ENCODE measurements at places on chromosomes 5 and 9. TPM values are rescaled to one million over a fixed set of nuclear protein-coding genes. Genes with fewer than 3 reads are reported as not detected.

DNA sequence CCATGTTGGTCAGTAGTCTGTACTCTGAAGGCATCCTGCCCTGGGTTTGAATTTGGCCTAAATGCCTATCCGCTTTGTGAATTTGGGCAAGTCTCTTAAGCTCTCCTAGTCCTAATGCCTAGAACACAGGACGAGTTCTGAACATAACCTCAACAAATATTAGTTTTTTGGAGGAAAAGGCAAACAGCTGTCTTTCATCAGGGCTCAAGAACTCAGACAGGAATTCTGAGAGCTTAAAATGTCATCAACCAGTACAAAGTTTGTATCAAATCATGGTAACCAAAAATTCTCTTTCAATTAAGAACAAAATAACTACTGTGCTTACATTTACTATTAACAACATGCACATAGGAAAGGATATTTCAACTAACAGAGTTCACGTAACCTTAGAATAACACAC lies 182.5 kb upstream of the PPP1R2B start:
- DNase-seq = no peak

- no peak for DNase-seq
These were observed 424.3 kb upstream of the DMAC1 start for GRCh38 chr9:8223861-8224260.

DNA sequence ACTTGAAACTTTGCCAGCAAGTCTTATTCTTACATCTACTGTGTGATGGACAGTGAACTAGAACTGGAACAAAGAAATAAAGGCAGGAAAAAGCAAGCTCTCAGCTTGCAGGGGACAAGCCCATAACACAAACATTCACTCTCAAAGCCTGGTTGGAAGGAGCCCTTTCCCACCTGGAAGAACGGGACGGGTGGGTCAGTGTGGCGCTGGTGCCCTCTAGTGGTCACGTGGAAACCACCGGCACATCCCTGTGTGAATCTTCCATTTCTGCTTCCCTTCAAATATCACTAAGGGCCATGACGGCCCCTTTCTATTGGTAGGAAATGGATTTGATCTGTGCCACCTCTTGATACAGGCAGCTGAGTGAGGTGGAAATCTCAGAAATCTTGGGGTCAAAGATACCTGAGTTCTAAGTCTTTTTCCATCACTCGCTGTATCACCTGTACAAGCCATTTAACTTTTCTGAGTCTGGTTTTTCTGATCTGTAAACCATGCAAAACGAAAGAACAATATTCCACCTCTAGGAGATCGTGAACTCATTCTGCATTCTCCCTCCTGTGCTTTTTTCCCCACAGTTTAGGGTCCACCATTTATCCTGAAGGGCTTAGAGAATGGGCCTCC lies 211.6 kb downstream of the MSX2 start:
- DNase-seq = no peak

The TLE4 gene
- 33.3 TPM for total RNA-seq

The LCN1 gene
- not detected for total RNA-seq

DNA sequence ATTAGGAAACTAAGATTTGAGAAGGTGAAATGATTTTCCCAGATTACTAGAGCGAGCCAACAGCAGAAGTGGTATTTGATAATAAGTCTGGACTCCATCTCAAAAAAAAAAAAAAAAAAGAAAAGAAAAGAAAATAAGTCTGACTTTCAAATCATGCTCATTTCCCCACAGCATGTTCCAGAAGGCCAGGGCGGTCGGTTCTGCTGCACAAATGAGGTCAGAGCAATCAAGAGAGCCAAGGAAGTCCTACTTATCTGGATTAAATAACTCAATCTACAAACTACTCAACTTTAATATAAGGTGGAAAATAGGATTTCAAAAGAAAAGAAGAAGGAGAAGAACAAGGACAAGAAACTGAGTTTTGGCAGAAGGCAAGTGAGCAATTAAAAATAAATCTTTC lies 130.4 kb upstream of the RASA1 start:
- DNase-seq = no peak

The HK3 gene
- 0.13 TPM for total RNA-seq

GRCh38 chr9:90629354-90629753 lies 13.3 kb downstream of the DIRAS2 start:
- no peak for DNase-seq

GRCh38 chr9:137227054-137227852 lies at the start of gene RNF224:
TSS of gene RNF224 (plus strand) at chr9:137227502. CDS start at chr9:137228336, 834 bp downstream.
- DNase-seq = no peak

DNA sequence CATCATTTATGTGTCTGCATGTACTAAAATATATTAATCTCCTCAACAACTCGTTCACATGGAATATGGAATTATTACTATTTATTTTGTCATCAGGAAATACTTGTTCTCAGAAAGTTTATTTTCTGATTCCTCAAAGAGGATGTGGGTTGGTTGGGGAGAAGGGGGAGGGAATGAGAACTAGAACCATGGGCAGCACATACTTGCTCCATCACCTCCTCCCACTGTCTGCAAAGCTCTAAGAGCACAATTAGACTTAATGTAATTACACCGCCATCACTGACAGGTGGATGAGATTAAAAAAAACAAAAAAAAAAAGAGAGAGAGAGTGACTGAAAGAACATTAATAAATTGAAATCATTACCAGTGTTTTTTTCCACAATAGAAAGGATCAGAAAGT lies 98.2 kb downstream of the OXCT1 start:
- no peak for DNase-seq

GRCh38 chr5:142894315-142894714 lies 124.1 kb downstream of the ARHGAP26 start:
- DNase-seq = no peak

The CNTRL gene
- 50.8 TPM for total RNA-seq

- no peak for DNase-seq
These were observed 15.4 kb downstream of the NIPAL4 start for GRCh38 chr5:157475432-157475831.
